ENCODE measurements at places on chromosomes 4 and X.

- no peak for DNase-seq
Measured at GRCh38 chr4:128850252-128850651, 40.8 kb downstream of the JADE1 start.

GRCh38 chrX:135535077-135535940 is 14.8 kb downstream of the INTS6L start:
- DNase-seq, result no peak

DNA sequence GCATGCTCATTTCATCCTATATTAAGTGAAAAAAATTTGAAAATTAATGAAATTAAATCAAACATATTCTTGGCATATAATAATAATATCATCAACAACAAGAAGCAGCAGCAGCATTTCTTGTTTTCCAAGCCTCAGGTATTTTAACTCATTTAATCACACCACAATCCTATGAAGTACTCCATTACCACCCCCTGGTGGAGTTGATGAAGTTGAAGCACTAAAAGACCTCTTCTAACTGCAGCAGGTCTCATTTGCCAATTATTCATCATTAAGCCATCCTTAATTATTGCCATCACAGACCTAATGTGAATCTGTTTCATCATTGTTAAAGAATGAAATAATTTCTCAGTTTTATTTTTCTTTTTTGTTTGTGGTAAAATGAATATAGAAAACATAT is 801.4 kb upstream of the GRID2 start:
- DNase-seq, result no peak

- DNase-seq, result no peak
Measured at GRCh38 chr4:107774681-107775080, 50.1 kb upstream of the SGMS2 start.

DNA sequence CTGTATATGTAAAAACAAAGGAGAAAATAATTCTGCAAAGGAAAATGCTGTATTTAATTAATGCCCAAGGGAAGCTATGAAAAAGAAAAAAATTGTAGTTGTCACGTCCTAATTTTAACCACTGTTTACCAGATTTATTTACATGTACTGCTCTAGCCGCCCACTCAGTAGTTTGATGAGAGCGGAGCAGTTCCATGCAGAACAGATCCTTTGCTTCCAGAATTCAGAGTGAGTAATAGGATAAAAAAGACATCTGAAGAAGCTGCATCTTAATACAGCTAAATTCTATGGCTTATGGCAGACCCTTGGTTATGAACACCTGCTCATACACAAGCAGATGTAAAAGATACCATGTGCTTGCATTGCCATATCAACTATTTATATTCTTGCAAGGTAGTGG is 287.0 kb downstream of the GASK1B start:
- DNase-seq, result no peak

- no peak for DNase-seq
Measured at GRCh38 chr4:56160636-56161035, 211.9 kb downstream of the CEP135 start.

- no peak for DNase-seq
Measured at GRCh38 chr4:155903453-155903852, at the start of gene TDO2. Gene TDO2 (plus strand): TSS chr4:155903696. CDS start chr4:155903759, 63 bp downstream.
